ENCODE measurements at places on chromosomes 2 and 18. TPM values are rescaled to one million over a fixed set of nuclear protein-coding genes. Genes with fewer than 3 reads are reported as not detected.

LRP2 gene
- 0.89 TPM for total RNA-seq

TRAPPC12 gene
- total RNA-seq, result 139 TPM

GRCh38 chr18:67515942-67516538 lies 480 bp downstream of the DSEL start:
- peak; percentile 93 for DNase-seq

- DNase-seq, result no peak
Observed at GRCh38 chr18:55587418-55588110, 428 bp downstream of the TCF4 start.

DNA sequence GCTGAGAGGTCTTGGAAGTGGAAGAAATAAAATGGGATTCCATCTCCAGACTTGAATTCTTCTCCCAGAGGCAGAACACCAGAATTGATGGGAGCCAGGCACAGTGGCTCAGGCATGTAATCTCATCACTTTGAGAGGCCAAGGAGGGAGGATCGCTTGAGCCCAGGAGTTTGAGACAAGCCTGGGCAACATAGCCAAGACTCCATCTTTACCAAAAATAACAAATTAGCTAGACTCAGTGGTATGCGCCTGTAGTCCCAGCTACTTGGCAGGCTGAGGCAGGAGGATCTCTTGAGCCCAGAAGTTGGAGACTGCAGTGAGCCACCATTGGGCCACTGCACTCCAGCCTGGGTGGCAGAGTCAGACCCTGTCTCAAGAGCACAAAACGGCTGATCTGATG lies 144.3 kb downstream of the C1D start:
- DNase-seq, result no peak

Data from sciatic nerve (tissue), 2 donors.